Right ventricle myocardium superior (tissue), 1 donor: ENCODE measurements at places on chromosomes 12 and 14. TPM values are rescaled to one million over a fixed set of nuclear protein-coding genes. Genes with fewer than 3 reads are reported as not detected.

DNA sequence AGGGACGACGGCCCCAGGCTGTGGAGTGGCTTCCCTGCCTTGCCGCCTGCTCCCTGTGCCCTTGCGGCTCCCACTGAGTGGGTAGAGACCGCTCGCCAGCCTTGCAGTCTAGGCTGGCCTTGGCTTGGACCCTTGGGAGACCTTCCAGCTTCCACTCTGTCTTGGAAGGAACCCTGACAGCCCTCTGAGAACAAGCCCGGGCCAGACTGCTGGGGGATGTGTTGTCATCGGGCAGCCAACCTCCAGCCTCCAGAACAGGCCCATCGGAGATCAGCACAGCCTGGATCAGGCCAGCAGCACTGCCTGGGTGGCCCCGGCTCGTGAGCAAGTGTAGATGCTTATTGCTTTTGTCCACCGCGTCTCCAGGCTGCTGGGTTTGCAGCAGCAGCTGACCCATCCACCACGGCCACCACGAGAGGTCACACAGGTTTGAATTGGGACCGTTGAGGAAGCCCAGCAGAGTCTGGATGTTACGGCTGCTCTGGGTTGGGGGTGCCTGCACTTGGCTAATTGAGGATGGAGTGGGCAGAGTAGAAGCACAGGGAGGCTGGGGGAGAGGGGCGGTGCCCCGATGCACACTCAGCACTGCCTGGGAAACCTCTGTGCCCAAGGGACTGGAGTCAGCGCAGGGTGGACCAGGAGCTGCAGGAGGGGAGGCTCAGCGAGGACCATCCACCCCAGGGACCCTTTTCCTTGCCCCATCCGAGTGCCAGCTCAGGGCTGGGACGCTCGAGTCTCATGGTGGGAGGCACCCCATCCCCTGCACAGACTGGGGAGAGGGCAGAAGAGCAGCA is 55.5 kb downstream of the NOC4L start:
- DNase-seq = no peak

DNA sequence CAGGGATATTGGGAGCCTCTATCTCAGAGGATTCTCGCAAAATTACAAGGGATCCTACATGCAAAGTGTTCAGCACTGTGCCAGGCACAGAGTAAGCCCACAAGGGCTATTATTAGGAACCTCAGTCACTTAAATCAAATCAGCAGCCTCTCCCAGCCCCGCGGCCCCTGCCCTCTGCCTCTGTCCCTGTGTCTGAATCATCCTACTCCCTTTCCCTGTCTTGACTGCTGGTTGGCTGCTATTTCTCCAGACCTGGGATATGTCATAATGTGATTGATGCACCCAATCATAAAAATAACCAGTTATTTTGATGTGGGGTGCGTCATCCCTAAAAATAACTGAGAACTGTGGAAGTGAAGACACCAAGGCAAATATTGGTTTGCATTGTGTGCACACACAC is 176.3 kb downstream of the KSR2 start:
- DNase-seq = no peak

GRCh38 chr12:1131811-1132224 is 140.8 kb downstream of the ERC1 start:
- no peak for DNase-seq

DNA sequence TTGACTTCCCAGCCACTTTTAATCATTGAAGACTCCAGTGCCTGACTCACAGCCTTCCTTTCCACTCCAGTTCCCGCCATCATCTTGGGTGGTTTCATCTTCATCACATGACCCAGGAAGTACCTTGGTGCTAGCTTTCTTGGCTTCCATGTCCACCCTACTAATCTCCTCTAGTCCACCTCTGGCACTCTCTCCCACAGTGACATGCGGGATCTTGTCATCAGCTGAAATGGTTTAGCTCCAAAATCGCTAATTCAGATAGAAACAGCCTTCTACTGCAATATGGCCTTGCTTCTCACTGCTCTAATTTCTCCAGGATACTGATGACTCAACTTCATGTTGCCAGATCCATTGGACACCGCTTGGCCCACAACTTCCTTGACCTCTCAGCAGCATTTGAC is 24.5 kb downstream of the WDR20 start:
- DNase-seq = no peak

DNA sequence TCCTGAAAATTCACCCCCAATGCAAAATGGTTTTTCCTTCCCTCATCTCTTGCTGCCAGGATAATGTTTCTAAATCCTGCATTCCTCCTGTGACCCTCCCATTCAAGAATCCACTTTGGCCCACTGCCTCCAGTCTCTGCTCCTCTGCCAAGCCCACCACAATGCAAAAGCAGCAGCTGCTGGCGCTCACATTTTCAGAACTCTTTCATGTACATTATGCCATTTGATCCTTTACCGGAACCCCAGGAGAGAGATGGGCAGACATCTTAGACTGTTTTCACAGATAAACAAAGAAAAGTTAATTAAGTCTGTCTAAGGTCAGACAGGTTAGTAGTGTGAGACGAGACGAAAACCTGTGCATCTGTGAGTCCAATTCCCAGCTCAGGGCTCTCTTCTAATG is 12.9 kb downstream of the LRIG3 start:
- no peak for DNase-seq

- DNase-seq = no peak
Observed at GRCh38 chr12:42763682-42764081, 174.1 kb upstream of the PRICKLE1 start.

- DNase-seq = no peak
Observed at GRCh38 chr12:77560714-77561113, 270.0 kb upstream of the NAV3 start.

- no peak for DNase-seq
Observed at GRCh38 chr12:19151298-19151697, 21.8 kb downstream of the PLEKHA5 start.

DNA sequence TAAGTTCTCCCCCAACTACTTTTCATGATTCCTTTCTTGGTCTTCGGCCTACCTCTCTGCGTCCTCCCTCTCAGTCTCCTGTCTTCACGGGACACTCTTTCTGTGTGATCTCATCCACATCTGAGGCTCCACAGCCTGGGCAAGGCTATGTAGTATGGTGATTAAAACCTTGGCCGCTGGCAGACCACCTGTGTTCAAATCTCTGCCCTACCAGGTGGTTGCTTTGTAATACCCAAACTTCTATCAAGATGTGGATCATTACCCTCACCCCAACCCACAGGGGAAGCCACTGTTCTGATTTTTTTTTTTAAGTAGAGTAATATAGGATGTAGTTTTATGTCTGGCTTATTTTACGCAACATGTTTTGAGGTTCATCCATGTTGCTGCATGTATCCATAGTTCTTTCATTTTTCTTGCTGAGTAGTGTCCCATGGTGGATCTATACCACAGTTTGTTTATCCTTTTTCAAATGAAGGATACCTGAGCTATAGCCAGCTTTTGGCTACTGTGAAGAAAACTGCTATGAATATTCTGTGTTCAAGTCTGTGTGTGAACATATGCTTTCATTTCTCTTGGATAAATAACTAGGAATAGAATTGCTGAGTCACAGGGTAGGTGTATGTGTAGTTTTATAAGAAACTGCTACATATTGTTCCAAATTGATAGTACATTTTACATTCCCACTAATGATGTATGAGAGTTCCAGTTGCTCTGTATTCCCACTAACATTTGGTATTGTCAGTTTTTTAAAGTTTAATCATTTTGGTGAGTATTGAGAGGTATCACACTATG is 8.3 kb upstream of the STAT6 start:
- peak; percentile 30 for DNase-seq

DNA sequence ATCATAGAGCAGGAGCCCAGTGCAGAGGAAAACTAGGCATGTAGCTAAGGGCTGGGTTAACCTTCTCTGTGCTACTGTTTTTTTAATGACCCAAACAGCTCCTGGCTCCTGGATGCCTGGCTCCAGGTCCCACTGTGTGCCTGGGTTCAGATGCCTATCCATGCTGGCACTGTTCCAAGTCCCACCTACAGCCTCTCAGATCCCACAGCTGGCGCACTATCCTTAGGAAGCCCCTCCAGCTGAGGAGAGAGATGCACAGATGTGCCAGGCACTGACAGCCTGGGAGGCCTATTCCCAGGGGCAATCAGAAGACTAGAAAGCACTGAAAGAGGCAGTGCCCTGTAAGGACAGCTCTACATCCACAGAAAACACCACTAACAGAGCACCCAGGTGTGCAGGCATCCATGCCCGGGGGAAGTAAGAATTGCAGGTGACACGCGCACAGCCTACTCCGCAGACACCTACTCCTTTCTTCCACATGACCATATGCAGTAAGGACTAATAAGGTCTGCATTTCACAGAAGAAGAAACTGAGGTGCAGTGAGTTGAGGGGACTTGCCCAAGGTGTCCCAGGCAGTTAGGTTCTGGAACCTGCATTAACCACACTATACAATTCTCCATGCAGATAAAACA is 51.2 kb downstream of the PITPNM2 start:
- DNase-seq = no peak

- no peak for DNase-seq
Observed at GRCh38 chr14:71133296-71133695, 226.0 kb downstream of the PCNX1 start.

DNA sequence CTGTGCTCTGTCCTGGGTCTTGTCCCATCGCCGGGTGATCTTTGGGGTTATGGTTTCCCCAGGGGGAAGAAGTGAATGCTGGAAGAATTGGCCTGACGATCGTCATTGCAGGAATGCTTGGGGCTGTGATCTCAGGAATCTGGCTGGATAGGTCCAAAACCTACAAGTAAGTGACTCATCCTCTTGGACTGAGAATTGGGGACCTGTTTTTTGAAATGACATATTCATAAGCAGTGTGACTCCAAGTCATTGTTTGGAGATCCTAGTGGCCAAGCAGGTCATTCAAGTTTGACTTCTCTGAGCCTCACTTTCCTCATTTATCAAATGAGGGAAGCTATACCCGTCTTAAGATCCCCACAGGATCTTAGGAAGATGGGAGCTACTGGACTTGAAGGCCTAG is 25.8 kb downstream of the ERG28 start:
- DNase-seq = no peak

- peak; percentile 84 for DNase-seq
Observed at GRCh38 chr14:68598621-68599447, 194.0 kb downstream of the ZFP36L1 start.

DNA sequence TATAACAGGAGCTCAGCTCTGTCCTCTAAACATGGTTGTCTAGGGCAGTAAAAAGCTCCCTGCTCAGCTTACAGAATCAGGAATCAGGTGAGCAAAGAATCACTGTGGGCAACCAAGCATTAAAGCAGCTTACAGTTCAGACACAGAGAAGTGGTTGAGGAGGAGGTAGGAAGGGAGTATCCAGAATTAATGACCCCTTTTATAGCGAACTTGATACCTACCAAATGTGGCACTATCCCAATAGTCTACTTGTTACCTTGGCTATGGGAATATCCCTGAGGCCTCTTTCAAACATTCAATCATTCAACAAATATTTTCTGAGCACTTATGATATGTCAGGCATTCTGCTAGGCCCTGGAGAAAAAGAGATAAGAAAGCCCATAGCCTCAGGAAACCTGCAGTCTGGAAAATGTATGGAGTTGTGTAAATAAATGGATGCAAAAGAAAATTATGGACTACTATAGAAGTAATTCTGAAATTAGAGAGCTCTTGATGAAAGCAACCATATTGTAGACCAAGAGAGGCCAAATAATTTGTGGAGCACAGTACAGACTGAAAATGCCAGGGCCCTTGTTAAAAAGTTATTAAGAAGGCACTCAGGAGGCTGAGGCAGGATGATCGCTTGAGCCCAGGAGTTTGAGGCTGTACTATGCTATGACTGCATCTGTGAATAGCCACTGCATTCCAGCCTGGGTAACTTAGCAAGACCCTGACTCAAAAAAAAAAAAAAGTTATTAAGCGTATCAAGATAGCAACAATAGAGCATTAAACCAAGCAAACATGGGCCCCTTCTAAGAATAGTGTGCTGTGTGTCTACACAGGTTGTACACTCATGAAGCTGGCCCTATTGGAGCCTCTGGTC is 134.0 kb upstream of the CPSF6 start:
- no peak for DNase-seq

DNA sequence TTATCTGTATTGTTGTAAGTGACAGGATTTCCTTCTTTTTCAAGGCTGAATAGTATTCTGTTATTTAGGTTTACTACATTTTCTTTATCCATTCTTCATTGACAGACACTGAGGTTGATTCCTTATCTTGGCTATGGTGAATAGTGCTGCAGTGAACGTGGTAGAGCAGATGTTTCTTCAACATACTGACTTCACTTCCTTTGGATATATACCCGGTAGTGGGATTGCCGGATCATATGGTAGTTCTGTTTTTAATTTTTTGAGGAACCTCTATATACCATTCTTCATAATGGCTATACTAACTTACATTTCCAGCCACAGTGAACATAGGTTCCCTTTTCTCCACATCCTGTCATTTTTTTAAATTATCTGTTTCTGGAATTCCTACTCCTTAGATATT is 21.8 kb downstream of the DERA start:
- no peak for DNase-seq

GRCh38 chr12:47214771-47215170 is 135.0 kb upstream of the AMIGO2 start:
- DNase-seq = no peak

DNA sequence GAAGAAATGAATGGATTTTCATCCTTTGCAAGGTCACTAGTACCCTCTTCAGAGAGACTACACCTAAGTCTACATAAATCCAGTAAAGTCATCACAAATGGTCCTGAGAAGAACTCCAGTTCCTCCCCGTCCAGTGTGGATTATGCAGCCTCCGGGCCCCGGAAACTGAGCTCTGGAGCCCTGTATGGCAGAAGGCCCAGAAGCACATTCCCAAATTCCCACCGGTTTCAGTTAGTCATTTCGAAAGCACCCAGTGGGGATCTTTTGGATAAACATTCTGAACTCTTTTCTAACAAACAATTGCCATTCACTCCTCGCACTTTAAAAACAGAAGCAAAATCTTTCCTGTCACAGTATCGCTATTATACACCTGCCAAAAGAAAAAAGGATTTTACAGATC is 40.8 kb downstream of the SPATA7 start:
- DNase-seq = no peak

TMPRSS12 gene
- not detected for total RNA-seq

TSPAN11 gene
- 1.9 TPM for total RNA-seq

PTPRO gene
- total RNA-seq = 0.91 TPM

PAPLN gene
- total RNA-seq = 2.5 TPM

NRXN3 gene
- 1.3 TPM for total RNA-seq

NYNRIN gene
- total RNA-seq = 8.8 TPM

TAS2R42 gene
- total RNA-seq = not detected

HOXC10 gene
- total RNA-seq = not detected

AKAP6 gene
- total RNA-seq = 180 TPM

CMA1 gene
- total RNA-seq = 1.9 TPM
